ENCODE measurements at places on chromosomes 7 and 10.

DNA sequence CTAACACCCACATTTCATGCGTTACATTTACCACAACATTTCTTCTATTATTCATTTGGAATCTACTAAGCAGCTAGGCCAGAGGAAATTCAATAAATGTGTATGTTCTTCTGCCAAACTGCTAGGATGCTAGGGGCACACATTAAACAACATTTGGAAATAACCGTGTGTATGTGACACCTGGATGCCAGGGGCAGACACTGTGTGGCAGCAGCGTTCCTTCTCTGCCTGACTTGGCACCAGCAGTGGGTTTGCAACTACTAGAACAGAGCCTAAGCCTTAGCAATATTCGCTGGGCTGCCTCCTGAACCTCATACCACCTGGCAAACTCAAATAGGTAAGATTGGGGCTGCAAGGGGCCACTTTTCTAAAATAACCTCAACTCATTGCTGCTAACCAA lies 182.1 kb downstream of the CHCHD3 start:
- DNase-seq = no peak

- DNase-seq = no peak
Observed at GRCh38 chr10:100894589-100895294, 18.0 kb upstream of the SLF2 start.

DNA sequence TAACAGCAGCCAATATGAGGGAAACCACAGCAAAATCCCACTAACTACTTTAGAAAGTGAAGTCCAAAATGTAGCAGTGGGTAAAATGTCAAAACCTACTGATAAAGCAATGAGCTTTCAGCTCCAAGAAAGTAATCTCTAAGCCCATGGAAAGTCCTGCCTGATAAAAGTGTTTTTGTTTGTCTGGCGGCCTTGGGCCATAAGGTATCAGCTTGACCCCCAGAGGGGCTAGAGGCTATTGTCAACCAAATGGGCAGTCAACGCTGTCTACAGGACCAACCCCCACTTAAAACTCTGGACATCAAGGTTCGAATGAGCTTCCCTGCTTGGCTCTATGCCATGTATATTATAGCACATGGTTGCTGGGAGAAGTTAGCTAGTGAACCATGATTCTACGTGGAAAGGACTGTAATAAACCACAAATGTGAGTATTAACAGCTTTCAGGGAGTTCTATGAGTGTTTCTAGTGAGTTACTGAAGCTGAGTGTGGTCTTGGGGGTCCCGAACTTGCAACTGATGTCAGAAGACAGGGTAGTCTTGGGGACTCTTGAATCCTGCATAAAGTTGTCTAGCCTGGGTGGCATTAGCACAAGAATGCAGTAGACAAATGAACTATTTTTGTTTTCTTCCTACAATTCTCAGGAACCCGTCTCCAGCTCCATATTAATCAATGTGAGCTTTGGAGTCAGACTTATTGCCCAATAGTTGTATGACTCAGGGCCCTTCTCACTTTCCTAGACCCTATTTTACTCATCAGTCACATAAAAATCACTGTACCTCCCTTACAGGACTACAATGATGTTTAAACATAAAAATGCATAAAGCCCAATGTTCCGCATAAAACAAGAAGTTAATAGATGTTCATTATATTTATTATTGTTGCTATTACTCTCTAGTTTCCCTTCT lies 164.9 kb downstream of the DGKI start:
- no peak for DNase-seq

- no peak for DNase-seq
Observed at GRCh38 chr7:40047661-40048060, 86.8 kb downstream of the MPLKIP start.

DNA sequence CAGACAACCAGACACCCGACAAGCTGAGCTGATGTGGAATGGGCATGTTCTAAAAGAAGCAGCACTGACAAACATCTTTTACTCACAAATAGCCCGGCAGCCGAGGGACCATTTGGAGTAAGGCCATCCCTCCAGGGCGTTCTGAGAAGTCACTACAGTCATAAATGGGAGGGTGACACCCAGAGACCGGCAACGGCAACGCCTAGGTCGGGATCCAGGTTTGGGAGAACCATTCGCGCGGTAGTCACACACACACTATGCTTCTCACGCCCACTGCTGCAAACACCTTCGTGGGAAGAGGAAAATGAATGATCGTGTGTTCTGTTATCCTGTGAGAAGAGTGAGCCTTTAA lies 9.8 kb downstream of the TNS3 start:
- no peak for DNase-seq

DNA sequence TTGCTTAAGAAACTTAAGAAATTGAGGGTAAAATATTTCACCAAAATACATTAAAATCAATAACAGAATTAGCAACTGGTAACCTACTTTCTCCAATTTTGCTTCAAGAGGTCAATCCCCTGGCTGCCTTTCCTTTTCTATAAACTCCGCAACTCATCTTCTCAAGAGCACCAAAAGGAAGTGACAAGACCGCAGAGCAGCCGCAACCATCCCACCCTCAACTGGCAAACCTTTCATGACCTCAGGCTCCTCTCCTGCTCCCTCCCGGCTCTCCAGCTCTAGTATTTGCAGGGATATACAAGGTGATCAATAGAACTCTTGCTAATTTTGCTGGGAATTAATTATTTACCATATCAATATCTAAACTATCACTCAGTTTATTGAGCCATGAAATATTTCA lies 88.9 kb downstream of the ATE1 start:
- no peak for DNase-seq

GRCh38 chr7:140218656-140219055 lies 41.9 kb upstream of the KDM7A start:
- no peak for DNase-seq

- DNase-seq = no peak
Observed at GRCh38 chr7:155971180-155971770, 159.0 kb upstream of the SHH start.

DNA sequence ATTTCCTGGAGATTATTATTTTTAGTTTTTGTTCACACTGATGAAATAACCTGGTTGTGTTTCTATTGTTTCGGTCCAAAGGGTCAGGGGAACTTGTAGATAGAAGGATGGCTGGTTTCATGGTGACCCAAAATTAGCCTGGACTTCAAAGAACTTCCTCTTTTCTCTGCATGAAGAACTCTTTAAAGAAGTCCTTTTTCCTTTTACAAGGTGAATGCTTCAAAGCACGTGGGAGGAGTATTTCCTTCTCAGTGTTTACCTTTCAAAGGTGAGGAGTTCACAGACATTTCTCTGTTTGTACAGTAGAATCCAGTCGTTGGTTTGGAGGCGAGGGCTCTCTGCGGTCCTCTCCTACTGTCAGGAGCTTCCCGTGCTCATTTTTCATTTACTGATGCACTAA lies 561.7 kb downstream of the GATA3 start:
- no peak for DNase-seq

GRCh38 chr7:130430841-130431666 lies 9.8 kb downstream of the CEP41 start:
- DNase-seq = no peak

GRCh38 chr10:16952080-16952479 lies 134.9 kb upstream of the RSU1 start:
- DNase-seq = no peak

DNA sequence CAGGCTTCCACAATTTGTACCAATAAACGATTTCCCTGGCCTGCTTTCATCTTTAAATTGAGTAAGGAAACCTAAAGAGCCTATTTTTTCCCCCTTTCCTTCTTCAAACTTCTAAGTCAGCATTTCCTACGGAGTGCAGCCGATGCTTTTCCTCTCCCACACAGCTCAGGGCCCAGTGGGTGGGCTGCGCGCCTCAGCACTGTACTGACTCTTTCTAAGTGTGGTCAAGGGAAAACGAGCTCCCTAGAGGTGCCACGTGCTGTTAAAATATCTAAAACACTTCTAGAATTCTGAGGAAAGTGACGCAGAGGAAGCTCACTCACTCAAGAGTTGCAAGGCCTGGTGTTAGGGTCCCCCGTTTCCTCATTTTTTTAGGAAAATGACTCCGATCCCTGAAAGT lies 29.0 kb downstream of the STEAP1B start:
- no peak for DNase-seq

DNA sequence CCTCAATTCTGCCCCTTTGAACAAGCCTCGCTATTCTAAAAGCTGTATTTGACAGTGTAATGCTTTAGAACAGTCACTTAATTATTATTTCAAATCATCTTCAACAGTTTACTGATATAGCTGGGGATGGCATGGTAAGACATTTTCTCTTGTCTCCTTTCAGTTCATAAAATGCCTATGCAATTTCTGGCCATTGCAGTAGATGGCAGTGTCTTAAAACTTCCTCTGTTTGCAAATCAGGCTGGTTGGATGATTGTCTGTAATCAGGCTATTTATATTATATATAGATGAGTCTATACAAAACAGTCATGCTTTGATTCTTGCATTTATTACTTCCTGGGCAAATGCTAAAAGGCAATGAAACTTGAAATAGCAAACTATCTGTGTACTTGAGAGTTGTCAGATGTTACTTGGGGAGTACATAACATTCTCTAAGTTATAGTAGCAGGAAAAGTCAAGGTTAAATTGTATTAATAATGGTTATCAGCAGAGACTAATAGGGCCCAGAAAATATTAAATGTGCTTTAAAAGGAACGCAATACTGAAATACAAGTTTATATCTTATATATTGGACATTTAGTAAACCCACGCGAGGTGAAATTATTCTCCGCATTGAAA lies 55.5 kb upstream of the LHFPL3 start:
- DNase-seq = no peak

DNA sequence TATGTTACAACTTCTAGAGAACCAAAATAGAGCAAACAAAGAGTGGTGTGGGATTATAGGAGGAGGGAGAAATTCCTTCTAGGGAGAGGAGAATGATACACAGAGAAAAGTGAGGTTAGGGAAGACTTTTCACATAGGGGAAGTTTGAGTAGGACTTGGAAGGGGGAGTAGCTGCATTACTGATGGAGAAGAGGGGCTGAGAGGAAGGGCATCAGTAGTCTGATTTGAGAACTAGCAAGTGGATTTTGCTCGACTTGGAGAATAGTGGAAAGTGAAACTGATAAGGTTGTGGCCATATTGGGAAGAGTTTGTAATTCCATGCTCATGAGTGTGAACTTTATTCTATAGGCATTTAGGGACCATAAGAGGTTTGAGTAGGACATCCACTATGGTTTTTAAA lies 6.1 kb downstream of the NRF1 start:
- no peak for DNase-seq

DNA sequence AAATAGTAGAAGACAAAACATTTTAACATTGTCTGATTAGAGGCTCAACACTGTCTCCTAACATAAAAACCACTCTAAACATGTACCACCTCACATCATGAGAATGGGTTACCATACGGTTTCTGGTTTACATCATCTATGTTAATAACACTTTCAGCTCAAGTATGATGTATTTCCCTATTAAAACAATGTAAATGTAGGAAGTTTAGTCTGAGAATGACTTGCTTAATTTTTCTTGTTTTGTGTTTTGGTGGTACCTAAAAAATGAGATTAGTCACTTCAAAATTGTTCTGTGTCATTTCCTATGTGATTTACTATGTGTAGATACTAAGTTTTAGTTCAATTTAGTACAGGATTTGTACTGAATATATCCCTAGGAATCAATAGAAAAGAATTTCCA lies 195.8 kb upstream of the SEMA3C start:
- DNase-seq = no peak

DNA sequence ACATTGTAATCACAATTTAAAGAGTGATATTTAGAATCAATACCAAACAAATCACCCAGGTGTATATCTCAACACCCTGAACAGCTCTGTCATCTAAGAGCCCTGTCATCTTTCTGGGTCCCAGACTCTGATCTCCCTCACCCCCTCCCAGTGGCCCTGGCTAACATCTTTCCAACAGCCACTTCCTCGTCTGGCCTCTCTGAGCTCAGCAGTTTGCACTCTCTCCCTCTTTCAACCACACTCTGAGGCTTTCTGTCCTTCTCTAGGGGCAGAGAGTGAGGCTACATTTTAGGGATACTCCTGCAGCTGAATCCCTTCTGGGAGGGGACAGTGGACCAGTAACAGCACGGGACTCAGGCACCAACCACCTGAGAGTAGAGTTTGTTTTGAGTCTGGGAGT lies 17.1 kb upstream of the PRRT4 start:
- DNase-seq = no peak

DNA sequence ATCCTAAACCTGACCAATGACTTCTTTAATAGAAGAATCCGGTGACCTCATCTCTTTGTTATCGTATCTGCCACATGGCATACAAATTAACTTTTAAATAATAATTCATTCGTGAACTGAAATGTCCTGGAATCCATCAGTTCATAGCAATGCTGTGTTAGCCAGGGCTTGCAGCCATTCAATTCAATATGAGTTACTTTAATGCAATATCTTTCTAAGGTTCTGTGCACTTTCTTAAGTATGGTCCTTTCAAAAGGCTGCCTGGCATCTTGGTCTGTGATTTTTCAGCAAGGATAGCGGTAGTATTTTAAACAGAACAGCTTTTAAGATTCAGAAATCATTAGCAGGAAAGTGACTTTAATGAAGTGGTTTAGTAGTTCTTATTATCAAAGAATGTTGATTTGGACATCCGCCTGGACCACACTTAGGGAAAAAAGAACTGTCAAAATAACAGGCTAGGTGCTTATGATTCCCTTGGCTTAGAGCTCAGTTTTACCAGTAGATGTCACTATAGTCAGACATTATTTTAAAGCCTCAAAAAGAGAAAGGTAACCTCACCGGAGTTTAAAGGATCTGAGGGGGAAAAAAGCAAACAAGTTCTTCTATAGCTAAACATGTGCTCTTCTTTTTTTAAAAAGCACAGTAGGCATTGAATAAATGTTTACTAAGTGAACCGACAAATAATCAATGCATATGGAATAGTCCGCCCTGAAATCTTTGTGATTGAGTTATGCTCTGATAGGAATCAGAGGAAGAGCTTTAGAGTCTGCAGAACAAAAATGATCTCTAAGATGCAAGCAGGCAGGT lies 22.7 kb downstream of the SLC35G1 start:
- no peak for DNase-seq

- DNase-seq = no peak
Observed at GRCh38 chr7:44430054-44430453, 60.4 kb downstream of the NUDCD3 start.

DNA sequence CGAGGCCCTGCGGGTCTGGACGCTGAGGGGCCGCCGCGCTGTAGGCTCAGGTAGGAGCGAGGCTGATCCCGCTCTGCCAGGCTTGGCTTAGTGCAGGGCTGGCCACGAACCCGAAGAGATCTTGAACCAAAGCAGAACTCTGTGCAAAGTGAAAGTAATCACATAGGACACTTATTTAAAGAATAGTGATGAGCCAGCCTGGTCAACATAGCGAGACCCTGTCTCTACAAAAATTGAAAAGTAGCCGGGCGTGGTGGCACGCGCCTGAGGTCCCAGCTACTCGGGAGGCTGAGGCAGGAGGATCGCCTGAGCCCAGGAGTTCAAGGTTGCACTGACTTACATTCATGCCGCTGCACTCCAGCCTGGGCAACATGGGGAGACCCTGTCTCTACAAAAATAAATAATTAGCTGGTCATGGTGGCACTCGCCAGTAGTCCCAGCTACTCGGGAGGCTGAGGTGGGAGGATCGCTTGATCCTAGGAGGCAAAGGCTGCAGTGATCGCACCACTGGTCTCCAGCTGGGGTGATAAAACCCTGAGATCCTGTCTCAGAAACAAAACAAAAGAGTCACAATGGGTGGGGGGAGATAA lies 541 bp downstream of the ZSCAN25 start:
- no peak for DNase-seq

Data from amygdala (tissue), 56 donors.